ENCODE measurements at places on chromosomes 4 and X.

DNA sequence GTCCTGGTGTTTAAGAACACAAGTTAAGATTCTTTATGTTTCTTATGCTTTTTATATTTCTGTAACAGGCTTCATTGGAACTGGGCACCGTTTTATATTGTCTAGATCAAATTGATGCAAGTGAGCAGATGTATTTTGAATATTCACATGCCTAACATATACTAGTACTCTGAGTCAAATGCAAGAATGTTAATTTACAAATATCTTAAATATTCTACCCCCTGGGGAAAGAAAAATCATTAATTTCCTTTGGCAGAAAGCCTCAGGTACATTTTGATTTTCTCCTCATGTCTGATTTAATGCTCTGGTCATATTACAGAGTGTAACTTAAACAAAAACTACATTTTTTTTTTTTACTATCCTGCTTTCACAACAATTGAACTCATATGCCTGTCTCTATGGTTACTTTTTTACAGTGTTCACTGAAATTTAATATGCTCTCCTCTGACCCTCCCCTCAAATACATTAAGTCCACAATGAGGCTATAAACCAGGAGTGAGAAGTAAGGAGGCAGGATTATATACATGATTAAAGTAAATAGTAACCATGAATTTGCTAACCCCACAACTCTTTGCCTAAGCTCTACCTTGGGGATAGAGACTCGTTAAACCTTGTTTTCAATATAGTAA is 2.4 kb upstream of the NSUN7 start:
- no peak for DNase-seq

GRCh38 chr4:19348746-19349145 is 903.0 kb upstream of the SLIT2 start:
- no peak for DNase-seq

DNA sequence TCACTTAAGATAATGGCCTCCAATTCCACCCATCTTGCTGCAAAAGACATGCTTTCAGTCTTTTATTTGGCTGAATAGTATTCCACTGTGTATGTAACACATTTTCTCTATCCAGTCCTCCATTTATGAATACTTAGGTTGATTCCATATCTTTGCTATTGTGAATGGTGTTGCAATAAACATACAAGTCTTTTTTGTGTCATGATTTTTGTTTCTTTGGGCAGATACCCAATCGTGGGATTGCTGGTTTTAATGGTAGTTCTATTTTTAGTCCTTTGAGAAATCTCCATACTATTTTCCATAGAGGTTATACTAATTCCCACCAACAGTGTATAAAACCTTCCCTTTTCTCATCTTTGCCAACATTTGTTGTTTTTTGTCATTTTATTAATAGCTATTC is 180.9 kb downstream of the SMIM20 start:
- no peak for DNase-seq

DNA sequence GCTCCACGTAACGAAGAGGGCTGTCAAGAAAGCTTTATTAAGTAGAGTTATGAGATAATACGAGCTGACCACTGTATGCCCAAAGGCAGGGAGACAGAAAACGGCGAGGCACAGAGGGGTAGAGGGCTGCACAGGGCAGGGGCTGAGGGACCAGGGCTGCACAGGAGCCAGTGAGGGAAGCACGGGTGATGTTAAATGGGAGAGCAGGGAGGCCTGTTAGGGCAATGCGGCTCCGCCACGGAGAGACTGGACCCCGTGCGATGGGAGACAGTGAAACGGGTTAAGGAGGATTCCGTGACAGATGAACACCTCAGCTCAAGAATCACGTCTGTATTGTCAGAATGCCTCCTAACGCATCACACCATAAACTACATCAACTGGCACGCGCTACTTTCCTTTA is 25.1 kb downstream of the FAT1 start:
- DNase-seq, result no peak

DNA sequence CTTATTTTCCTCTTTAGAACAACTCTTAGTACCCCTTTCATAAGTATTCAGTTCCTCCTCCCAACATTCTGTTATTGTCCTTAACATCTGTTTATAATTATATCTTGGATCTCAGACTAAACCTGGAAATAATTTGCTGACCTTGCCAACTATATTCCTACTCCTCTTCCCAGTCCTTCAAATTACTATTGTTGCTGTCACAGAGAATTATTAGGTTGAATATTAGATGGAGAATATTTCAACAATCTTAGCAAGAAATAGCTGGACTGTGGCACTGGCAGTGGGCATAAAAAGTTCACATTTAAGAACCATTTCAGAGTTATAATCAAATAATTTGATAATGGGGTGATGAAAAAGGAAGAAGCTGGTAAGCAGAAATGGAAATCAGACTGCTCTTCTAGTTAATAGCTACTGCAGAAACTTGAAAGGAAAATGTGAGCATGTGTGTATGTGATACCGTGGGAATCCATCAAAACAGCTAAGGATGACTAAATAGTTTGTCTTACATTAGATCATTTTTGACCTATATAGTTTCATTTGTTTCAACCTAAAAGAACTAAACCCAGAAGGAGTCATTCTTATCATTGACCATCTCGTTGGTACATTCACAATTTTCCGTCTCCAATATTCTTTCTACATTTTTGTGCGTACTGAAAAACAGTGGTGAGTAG is 43.3 kb upstream of the PRDM8 start:
- no peak for DNase-seq

DNA sequence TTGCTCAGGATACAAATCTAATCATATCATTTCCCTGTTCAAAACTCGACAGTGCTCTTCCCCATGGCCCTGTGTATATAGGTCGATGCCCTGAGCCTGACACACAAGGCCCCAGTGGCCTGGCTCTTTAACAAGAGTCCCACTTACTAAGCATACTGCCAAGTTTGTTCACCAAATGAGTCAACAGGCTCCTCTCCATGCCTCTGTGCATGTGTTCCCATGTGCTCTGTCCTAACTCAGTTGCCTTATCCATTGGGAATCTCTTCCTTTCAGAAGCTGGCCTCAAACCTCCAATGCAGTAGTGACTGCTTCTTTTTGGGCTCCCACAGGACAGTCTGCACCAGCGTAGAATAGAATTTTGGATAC is 18.9 kb upstream of the CXCR3 start:
- DNase-seq, result no peak

DNA sequence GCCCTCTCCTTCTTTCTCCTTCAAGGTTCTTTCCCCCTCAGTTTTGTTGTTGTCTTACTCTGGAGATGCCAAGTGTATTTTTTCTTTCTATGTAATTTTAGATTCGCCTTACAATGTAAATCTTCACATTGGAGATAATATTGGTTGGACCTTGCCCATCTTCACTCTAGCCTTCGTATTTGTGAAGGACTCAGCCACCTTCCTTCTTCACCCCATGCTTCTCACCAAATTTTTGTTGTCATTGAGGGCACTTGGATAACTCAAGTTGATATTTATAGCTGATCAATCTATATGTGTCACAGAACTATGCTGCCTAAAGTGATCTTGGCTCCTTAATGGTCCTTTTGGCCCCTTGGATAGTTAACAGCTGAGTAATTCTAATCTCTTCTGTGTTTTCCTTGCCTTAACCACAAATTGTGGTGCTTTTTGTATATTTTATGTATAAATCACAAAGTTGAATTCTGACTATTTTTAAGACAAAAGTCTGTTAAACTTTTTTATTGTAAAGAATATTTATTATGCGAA is 6.5 kb downstream of the SPRY1 start:
- DNase-seq, result no peak

- DNase-seq, result no peak
These were observed 59.3 kb downstream of the ZNF674 start for GRCh38 chrX:46485897-46486296.

- DNase-seq, result no peak
These were observed 286.6 kb downstream of the BMPR1B start for GRCh38 chr4:95044324-95044837.

- no peak for DNase-seq
These were observed 85.4 kb downstream of the RPS3A start for GRCh38 chr4:151184523-151185458.

DNA sequence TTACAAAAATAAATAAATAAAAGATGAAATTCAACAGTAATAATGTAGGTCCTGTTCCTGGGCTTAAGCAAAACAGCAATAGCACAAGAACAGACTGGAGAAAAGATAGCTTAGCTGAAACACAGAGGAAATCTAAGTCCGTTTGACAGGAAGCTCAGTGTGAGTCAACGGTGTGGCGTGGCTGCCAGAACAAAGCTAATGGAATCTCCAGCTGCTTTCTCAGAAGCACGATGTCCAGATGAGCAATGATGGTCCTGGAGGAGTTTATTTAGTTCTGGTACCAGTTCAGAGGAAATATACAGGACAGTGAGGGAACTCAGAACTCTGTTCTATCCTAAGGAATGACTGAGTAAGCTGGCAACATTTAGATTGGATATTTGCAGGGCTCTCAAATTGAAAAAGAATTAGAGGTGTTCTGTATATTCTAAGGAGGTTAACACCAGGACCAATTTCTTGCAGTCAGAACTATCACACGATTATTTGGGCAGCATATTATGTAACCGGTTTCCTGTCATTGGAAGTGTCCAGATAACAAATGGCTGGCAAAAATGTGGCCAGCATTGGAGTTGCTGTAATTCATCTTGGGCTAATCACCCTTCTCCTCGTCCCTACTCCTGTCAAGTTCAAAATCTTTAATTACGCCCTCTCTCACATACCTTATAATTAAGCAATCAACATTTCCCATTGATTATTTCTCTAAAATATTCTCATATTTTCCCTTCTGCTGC is 12.7 kb downstream of the GAB3 start:
- peak; percentile 77 for DNase-seq

GRCh38 chr4:77599378-77599777 is 6.2 kb upstream of the CXCL13 start:
- DNase-seq, result no peak

DNA sequence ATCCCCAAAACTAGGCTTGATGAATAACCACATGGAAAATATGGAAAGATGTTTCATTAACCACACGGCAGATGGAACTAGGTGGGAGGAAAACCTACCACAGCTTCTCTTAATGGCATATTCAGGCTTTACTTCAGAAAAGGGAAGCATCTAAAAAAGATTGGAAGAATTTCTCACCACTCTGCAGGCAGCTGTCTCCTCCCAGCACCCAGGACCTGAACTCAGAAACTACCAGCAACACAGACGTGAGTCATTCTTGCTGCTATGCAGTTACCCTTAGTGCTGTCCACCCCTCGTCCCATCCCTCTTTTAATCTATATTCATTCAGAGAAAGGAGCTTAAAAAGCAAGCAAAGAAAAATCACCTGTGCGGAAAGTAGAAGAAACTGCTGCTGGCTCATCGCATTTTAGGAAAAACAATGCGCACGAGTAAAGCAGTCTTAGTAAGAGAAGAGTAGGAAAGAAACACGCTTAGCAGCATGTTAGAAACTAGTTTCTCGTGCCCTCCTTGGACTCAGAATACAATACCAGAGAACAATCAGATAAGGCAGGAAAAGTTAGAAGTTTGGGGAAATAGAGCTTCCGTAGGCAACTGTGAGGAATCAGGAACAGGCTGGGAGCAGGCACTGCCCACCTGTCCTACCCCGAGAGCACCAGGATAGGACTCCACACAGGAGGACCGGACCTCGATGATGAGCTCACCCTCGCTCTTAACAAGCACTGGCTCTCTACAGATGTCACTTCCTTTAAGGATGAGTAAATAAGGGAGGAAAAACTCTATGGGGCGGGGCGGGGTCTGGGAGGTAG is 48.1 kb upstream of the ENPP6 start:
- DNase-seq, result no peak

DNA sequence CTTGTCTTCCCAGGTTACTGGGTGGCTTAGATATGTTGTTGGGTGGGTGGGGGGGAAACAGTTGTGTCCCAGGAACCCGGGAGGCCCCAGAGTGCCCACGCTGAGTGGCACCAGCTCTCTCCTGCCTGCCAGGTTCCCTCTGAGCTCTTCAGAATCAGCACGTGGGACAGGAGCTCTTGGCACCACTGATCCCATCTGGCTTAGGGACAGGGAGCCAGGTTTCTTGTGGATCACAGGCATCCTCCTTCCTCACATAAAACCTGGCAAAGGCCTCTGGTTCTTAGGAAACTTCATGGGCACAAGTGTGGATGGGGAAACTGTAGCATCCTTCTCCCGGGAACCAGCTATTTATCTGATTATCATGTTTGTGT is 3.4 kb downstream of the GPR78 start:
- no peak for DNase-seq

DNA sequence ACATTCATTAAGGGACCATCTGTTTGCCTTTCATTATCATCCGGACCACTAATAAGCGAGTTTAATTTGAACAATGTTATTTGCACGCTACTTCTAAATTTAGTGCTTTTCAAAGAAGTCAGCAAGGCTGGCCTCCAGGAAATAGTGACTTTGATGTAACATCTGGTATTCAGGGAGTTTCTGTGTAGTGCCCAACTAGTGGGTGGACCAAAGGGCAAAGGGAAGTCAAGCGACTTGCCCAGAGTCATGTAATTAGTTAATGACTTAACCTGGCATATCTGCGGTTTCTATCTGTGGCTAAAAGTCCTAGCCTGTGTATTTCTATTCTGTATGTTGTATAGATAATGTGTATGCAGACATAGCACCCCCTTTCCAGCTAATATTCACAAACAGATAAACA is 56.3 kb upstream of the LCORL start:
- no peak for DNase-seq

DNA sequence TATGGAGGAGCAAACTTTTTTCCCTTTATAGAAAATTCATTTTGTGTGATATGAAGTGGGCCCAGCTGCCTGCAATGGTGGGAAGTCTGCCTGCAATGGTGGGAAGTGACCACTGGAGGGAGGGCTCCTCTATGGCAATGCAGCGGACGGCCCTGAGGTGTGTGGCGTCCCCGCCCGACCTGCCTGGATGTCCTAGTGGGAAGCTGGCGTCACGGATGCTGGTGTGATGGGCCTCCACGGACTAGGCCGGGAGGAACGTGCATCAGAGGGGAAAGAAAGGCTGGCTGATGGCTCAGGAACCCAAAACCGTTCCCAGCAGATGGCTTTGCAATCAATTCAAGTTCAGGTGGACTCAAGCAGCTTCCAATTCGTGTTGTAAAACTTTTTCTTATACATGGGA is 177.9 kb downstream of the AFAP1 start:
- DNase-seq, result peak; percentile 82

DNA sequence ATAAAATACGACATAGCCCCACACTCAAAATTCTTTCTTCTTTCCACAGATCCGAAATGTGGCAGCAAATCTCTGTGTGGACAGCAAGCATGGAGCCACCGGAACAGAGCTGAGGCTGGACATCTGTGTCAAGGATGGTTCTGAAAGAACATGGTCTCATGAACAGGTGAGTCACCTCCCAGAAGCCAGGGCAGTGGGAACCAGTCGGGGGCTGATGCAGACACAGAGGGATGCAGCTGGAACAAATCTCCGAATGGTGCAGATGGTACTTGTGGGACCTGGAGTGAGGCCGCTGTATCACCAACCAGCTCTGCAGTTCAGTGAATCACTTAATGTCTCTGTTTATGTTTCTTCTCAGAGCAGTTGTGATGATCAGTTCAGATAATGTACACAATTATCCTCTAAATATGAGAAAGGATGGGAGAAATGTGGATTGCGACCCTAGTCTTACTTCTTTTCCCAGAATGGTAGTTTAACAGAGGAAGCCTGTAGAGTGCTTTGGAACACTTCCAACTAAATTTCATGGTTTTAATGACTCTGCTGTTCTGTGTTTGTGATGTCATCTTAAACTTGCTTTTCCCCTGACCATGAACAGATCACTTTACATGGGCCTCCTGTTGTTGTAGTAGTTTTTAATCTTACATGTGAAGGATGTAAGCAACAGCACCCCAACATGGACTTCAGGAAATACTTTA is 159.3 kb upstream of the GALNT7 start:
- DNase-seq, result no peak

- DNase-seq, result no peak
These were observed 135.2 kb downstream of the PDE5A start for GRCh38 chr4:119493419-119493818.

- DNase-seq, result no peak
These were observed 50.4 kb downstream of the ABLIM2 start for GRCh38 chr4:8108261-8108660.

GRCh38 chrX:39903343-39903742 is 194.4 kb downstream of the BCOR start:
- no peak for DNase-seq
